ENCODE measurements at places on chromosomes 13 and 19.

DNA sequence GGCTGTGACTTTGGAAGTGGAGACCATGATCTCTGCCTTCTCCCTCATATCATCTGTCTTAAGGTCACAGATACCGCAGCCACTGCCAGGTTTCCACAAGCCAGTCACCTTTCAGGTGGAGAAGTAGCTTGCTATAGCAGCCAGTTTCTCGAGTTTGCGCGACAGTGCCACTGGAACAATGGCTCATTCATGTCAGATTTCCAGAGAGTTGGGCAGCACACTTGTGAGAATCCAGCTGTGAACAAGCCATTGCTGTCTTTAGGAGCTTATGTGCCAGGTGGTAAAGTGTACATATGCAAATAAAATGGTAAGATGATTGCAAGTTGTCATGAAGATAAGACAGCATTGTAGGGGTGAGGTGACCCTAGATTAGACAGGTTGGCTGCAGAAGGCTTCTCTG, 22.3 kb downstream of the GARRE1 start:
- DNase-seq = no peak

DNA sequence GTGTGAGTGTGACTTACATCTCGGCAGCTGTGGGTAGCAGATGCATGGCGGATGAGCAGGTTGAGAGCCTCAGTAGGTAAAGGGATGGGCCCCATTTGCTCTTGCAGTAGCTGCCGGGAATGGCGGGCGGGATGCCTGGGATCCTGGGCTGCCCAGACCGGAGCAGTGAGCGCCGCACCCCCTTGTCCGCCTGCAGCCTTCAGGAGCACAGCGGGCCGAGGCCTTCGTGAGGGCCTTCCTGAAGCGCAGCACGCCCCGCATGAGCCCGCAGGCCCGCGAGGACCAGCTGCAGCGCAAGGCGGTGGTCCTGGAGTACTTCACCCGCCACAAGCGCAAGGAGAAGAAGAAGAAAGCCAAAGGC, 4.1 kb downstream of the POP4 start:
- no peak for DNase-seq

DNA sequence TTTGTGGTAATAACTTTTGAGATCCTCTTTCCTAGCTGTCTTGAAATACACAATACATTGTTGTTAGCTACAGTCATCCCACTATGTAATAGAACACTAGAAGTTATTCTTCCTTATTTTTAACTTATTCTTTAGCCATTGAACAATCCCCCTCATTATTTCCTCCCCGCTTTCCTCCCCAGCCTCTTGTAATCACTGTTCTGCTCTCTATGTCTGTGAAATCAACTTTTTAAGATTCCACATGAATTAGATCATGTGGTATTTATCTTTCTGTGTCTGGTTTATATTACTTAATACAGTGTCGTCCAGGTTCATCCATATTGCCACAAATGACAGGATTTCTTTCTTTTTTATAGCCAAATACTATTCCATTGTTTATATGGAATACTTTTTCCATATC, 72.9 kb downstream of the SLC10A2 start:
- no peak for DNase-seq

DNA sequence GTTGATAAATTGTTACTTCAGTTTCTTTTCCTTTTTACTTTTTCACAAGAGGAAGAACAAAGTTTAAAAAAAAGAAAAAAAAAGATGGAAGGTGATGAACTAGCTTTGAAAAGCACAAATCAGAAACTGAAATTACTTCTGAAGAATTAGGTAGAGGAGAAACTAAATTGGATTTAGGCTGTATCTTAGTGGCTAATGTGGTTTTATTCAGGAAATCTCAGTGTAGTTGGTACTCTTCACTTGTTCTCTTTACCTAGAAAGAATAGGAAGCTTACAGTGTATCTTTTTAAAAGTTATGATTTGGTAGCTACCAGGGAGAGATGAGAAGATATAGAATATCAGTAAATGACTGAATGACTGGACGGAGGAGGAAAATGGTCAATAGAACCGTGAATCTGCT, 247.7 kb downstream of the GGACT start:
- DNase-seq = no peak

- no peak for DNase-seq
Observed at GRCh38 chr19:56253737-56254136, 18.8 kb upstream of the EDDM13 start.

DNA sequence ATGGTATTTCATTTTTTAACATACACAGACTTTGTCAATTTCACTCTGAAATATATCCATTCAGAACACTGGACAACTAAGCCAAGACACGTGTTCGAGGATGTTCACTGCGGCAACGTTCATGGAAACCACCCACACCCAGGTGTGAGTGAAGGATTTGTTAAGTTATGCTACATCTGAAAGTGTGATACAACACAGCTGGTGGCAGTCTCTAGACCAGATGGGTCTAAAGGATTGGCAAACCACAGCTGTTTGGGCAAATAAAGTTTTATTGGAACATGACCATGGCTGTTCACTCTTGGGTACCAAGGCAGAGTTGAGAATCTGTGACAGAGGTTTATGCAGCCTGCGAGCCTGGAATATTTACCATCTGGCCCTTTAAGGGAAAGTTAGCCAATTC, 12.0 kb downstream of the SLC7A9 start:
- DNase-seq = no peak

- no peak for DNase-seq
Observed at GRCh38 chr19:5172859-5173630, 167.6 kb downstream of the PTPRS start.

- DNase-seq = no peak
Observed at GRCh38 chr19:13637664-13638063, 126.7 kb upstream of the MRI1 start.

GRCh38 chr19:58521651-58522050, 2.0 kb upstream of the ZBTB45 start:
- DNase-seq = no peak

- DNase-seq = no peak
Observed at GRCh38 chr13:64277097-64277496, 2861.4 kb upstream of the PCDH20 start.

GRCh38 chr13:24087605-24088225, 72.8 kb upstream of the SPATA13 start:
- no peak for DNase-seq

GRCh38 chr13:31891472-31891871, 140.1 kb upstream of the FRY start:
- DNase-seq = no peak

GRCh38 chr13:94209117-94209516, 270.4 kb downstream of the DCT start:
- no peak for DNase-seq

- DNase-seq = no peak
Observed at GRCh38 chr13:45433381-45433790, 15.2 kb upstream of the SLC25A30 start.

GRCh38 chr19:35559281-35559659, 4.2 kb downstream of the ATP4A start:
- no peak for DNase-seq

GRCh38 chr19:32363175-32363574, 17.8 kb downstream of the ZNF507 start:
- no peak for DNase-seq

- no peak for DNase-seq
Observed at GRCh38 chr13:35833608-35834275, 297.4 kb downstream of the DCLK1 start.

DNA sequence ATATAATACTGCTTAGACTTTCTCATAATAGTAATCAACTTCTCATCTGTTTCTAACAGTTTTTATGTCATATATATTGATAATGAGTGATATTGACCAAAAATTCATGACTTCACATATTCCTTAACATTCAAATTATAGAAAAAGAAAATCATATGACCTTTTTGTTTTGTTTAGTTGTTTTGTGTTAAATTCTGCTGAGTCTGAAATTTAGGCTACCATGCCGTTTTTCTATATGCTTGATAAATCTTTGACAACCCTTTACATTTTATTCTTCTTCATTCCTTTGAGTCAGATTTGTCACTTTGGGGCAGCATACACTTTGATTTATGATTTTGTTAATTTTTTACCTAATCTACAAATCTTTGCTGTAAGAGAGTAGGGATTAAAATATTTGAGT, 176.4 kb downstream of the ITGBL1 start:
- DNase-seq = no peak

- DNase-seq = no peak
Observed at GRCh38 chr19:43847246-43847645, 20.1 kb downstream of the ZNF283 start.

DNA sequence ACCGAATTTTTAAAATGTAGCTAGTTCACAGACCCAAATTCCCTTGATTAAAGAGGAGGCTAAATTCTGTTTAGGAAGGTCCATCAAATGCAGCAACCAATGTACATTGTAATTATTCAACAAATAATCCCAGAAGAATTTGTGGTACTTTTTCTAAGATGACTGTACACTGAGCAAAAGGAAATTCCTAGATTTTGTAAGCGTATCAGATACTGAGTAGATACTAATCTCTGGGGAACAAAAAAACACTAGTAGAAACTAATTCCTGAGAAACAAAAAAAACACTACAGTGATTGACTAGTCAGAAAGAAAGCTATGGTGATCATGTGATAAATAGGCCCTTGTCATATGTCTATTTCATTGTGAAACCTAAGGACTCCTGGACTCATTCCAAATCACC, 246.1 kb downstream of the PCDH17 start:
- no peak for DNase-seq
